ENCODE measurements at places on chromosomes 5 and 9.

DNA sequence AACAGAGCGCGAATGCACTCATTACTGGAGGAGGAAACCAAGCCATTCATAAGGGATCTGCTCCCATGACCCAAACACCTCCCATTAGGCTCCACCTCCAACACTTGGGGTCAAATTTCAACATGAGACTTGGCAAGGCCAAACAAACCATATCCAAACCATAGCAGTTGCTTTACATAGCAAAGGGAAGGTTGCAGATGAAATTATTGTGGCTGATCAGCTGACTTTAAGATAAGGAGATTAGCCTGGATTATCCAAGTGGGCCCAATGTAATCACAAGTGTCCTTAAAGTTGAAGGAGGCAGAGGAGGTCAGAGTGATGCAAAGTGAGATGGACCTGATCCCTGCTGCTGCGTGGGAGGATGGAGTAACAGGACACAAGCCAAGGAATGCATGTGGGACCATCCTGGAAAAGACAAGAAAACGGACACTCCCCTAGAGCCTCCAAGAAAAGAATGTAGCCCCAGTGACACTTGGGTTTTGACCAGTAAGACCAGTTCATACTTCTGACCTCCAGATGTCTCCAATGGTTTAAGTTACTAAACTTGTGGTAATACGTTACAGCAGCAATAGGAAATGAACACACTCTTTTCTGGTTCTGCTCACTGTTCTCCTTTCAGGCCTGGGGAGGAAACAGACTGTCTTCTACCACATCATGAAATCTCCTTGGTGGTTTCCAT, 167.3 kb downstream of the GNAQ start:
- H3K27ac ChIP-seq = no peak overlapping the region
- no peak for DNase-seq
- H3K36me3 ChIP-seq = peaks cover 3% of the 10 kb centered on the region

GRCh38 chr9:1271367-1271766, 221.2 kb downstream of the DMRT2 start:
- no peak overlapping the region for H3K27ac ChIP-seq
- H3K4me1 ChIP-seq = peaks cover 1% of the 10 kb centered on the region
- no peaks in the 10 kb centered on the region for H3K27me3 ChIP-seq

DNA sequence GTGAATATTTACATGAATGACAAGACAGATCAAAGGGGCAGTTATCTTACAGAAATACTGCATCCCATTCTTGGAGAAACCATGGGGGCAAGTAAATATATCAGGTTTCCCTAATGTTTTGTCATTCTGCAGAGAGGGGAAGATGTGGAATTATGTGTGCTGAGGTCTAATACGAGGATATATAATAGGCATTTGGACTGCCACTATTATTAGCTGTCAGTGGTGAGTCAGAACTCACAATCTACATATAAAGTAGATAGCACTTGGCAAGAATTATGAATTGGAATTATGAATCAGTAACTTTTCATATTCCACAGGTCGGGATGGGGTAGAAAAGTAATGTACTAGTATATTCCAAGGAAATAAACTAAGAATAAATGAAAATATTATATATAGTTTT, 121.7 kb downstream of the GIN1 start:
- no peaks in the 10 kb centered on the region for H3K27me3 ChIP-seq
- no peak overlapping the region for H3K27ac ChIP-seq
- H3K4me3 ChIP-seq = no peak overlapping the region

DNA sequence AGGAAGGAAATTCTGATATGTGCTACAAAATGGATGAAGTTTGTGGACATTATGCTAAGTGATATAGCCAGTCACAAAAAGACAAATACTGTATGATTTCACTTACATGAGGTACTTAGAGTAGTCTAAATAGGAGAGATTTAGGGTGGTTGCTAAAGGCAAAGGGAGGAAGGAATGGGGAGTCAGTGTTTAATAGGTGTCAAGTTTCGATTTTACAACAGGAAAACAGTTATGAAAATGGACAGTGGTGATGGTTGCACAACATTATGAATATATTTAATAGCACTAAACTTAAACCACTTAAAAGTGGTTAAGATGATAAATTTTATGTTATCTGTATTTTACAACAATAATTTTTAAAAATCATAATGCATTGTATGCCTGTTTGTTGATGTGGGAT, 40.4 kb upstream of the ECM2 start:
- no peak for DNase-seq
- H3K36me3 ChIP-seq = no peaks in the 10 kb centered on the region
- no peaks in the 10 kb centered on the region for H3K4me1 ChIP-seq
- no peak overlapping the region for H3K27ac ChIP-seq
- H3K4me3 ChIP-seq = no peak overlapping the region

DNA sequence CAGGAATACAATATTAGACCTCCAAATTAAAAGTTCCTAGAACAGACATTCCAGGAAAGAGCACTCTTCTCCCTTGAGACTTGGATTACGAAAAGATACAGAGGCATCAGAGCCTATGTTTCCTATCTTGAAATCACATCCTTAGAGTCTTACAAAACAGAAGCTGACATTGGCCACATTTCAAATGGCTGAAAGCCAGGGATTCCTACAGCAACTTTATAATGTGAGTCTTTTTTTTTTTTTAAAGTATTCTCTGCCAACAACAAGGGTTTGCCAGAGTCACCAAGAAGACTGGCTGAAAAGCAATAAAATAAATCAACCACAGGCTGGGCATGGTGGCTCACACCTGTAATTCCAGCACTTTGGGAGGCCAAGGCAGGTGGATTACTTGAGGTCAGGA, 63.1 kb downstream of the TRPM6 start:
- no peaks in the 10 kb centered on the region for H3K27me3 ChIP-seq
- no peak overlapping the region for H3K4me3 ChIP-seq
- 0 out of 2 replicates have a peak, but pooled peaks cover 4% of the 10 kb centered on the region for H3K4me1 ChIP-seq
- no peak overlapping the region for H3K27ac ChIP-seq
- DNase-seq = no peak

DNA sequence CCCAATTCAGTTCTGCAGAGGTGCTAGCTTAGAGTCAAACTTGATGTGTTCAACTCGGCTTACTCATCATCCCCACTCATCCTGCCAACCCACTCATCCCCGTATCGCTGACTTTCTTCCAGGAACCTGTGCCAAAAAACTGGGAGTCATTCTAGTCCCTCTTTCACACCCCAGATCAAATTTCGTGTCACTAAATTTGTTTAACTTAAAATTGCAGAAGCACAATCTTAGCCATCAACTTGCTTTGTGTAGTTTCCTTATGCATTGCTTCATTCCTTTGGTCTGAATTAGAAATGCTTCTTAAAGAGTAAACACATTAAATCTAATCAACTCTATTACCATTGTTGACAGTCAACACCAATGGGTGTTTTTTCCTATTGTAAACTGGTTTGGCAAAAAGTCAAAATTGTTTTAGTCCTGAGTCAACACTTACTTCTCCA, 162.4 kb downstream of the TTC39B start:
- H3K36me3 ChIP-seq = no peaks in the 10 kb centered on the region
- H3K27me3 ChIP-seq = no peaks in the 10 kb centered on the region
- no peak overlapping the region for H3K4me3 ChIP-seq
- no peak for DNase-seq
- H3K27ac ChIP-seq = no peak overlapping the region

DNA sequence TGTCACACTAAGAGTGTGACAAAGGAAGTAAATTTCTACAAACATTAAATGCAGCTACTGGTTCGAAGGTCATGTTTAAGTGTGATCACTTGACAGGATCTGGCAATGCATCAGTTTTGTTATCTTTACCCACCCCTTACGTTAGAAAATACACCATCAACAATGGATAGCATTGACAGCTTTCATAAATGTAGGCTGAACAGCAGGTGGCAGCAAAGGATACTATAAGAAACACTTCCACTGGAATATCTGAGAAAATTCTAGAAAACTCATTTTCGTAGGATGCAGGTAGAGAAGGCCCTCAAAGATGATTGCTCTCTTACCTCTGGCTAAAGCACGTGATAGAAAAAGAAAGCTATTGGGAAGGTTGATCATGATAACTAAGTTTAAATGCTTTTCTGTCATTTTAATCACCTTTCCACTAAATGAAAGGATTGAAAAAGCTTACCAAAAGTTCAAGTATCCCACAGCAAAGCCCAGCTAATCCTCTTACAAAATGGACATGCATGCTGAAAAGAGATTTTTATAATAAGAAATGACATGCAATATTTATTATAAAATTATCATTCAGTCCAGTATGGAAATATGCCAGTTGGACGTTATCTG, 292.5 kb downstream of the PARP8 start:
- 0 out of 2 replicates have a peak, but pooled peaks cover under 1% of the 10 kb centered on the region for H3K4me1 ChIP-seq
- no peak for DNase-seq
- H3K27ac ChIP-seq = no peak overlapping the region
- H3K27me3 ChIP-seq = peaks cover 2% of the 10 kb centered on the region

DNA sequence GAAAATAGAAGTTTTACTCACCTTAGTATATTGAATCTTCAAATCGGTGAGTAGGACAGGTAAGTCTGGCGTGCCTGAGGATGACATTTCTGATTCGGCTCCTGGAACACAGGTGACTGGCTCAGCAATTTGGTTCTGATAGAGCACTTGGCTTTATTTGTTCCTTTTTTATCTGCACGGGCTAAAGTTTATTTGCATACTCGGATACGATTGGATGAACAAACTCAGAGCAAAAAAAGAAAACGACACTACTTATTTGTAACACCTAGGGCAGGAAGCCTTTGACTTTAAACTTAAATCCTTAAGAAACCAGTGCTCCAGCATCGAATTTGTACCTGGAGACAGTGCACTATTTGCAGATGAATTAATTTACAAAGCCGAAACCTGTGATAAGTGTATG, at the start of gene ALDH1A1:
Gene ALDH1A1 (minus strand): TSS at position 140 of the 400 bp plus-strand sequence. CDS start 53 bp downstream, at position 87.
- H3K4me1 ChIP-seq = no peaks in the 10 kb centered on the region
- H3K27ac ChIP-seq = no peak within 1 kb of the TSS
- no peaks in the 10 kb centered on the region for H3K27me3 ChIP-seq
- DNase-seq = no peak
- H3K36me3 ChIP-seq = no peaks in the 10 kb centered on the region

- H3K4me1 ChIP-seq = no peaks in the 10 kb centered on the region
- no peaks in the 10 kb centered on the region for H3K36me3 ChIP-seq
- DNase-seq = no peak
- no peaks in the 10 kb centered on the region for H3K27me3 ChIP-seq
- no peak overlapping the region for H3K4me3 ChIP-seq
These were observed 97.3 kb downstream of the STARD4 start for GRCh38 chr5:111415053-111415452.

- no peaks in the 10 kb centered on the region for H3K27me3 ChIP-seq
- H3K27ac ChIP-seq = no peak overlapping the region
- H3K4me3 ChIP-seq = no peak overlapping the region
- no peaks in the 10 kb centered on the region for H3K4me1 ChIP-seq
- no peak for DNase-seq
These were observed 11.6 kb downstream of the FCN2 start for GRCh38 chr9:134892221-134892620.

DNA sequence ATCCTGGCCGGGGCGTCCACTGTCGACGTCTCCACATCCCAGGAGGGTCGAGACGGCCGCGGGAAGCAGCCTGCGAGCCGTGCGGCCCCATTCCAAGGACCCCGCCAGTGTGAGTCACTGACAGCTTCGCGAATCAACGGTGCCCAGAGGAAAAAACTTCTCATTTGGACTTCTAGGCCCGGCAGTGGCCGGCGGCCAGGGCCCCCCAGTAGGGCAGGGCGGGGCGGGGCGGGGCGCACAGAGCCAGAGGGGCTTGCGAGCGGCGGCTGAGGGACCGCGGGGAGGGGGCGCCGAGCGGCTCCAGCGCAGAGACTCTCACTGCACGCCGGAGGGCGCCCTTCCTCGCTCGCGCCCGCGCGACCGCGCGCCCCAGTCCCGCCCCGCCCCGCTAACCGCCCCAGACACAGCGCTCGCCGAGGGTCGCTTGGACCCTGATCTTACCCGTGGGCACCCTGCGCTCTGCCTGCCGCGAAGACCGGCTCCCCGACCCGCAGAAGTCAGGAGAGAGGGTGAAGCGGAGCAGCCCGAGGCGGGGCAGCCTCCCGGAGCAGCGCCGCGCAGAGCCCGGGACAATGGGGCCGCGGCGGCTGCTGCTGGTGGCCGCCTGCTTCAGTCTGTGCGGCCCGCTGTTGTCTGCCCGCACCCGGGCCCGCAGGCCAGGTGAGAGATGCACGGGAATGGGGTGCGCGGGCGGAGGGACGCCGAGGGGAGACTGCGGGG, at the start of gene F2R:
Gene F2R (plus strand): TSS at position 391 of the 720 bp plus-strand sequence. CDS start 182 bp downstream, at position 573.
- H3K4me1 ChIP-seq = peaks cover 2% of the 10 kb centered on the region
- H3K27ac ChIP-seq = no peak within 1 kb of the TSS
- no peak for DNase-seq
- H3K36me3 ChIP-seq = no peaks in the 10 kb centered on the region
